ENCODE measurements at places on chromosomes 5 and 9.

GRCh38 chr5:40410964-40411635, 268.6 kb upstream of the PTGER4 start:
- no peaks in the 10 kb centered on the region for H3K4me1 ChIP-seq
- no peak for DNase-seq
- no peak overlapping the region for H3K4me3 ChIP-seq
- no peaks in the 10 kb centered on the region for H3K27me3 ChIP-seq
- H3K36me3 ChIP-seq: no peaks in the 10 kb centered on the region

DNA sequence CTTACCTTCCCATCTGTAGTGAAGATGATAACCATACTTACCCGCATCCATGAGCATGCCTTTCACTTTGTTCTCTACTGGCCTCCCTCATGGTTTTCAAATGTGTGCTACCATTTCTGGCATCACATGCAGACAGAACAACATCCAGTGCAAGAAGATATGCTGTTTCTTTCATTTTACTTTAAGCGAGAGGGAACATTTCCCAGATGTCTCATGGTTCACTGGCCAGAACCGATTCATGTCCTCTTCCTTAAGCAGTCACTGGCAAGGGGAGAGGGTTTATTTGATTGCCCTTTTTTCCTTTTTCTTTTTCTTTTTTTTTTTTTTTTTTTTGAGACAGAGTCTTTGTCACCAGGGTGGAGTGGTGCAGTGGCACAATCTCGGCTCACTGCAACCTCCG, 37.7 kb downstream of the ARRDC3 start:
- H3K4me1 ChIP-seq: no peaks in the 10 kb centered on the region
- H3K27ac ChIP-seq: no peak overlapping the region
- no peaks in the 10 kb centered on the region for H3K27me3 ChIP-seq
- H3K36me3 ChIP-seq: no peaks in the 10 kb centered on the region

DNA sequence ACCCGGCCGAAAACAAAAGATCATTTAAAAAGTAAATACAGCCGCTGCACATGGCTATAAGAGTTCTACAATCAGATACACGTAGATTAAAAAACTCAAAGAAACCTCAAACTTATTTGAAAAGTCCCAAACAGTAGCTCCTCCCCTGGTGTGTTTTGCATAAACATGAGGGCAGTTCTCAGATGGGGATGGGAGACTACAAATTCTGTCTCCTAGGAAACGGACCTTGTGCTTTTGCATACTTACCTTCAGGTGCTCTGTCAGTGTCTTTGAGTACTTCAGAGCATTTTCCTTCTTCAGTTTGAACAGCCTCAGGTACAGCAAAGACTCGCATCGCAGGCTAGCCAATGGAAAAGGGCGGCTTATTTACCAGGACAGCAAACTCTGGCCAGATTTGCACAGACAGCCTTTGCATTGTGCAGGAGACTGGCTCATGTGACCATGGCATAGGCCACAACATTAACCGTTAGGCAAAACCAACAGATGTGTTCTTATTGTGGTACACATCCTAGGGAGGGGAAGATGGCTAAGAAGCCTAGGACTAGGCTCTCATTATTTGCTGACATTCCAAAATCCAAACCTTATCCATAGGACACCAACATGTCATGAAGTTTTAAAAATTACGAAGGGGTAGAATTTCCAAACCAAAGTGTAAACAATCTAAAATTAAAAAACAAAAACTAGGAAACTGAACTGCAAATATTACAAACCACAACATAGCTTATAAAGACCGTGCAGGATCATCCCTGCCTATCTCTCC, 12.8 kb downstream of the LEAP2 start:
- no peak overlapping the region for H3K27ac ChIP-seq
- H3K4me3 ChIP-seq: no peak overlapping the region
- peaks cover 70% of the 10 kb centered on the region for H3K36me3 ChIP-seq
- no peak for DNase-seq
- no peaks in the 10 kb centered on the region for H3K27me3 ChIP-seq

DNA sequence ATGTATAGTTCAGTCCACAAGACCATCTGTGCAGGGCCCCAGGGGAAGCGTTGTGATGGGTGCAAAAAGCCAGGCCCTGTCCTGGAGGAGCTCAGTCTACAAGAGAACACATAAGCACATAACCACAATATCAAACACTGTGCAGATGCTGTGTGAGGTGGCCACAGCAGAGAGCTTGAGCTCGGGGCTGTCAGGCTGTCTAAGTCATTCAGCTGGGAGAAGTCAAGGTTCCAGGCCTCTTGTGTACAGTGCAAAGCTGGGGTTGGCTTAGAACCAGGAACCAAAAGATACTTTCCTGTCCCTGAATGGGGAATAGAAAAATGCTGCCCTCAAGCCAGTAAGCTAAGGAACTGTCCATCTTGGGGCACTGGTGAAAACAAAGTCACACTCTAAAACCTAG, 75.0 kb downstream of the PRDM6 start:
- no peak overlapping the region for H3K27ac ChIP-seq
- H3K27me3 ChIP-seq: no peaks in the 10 kb centered on the region

DNA sequence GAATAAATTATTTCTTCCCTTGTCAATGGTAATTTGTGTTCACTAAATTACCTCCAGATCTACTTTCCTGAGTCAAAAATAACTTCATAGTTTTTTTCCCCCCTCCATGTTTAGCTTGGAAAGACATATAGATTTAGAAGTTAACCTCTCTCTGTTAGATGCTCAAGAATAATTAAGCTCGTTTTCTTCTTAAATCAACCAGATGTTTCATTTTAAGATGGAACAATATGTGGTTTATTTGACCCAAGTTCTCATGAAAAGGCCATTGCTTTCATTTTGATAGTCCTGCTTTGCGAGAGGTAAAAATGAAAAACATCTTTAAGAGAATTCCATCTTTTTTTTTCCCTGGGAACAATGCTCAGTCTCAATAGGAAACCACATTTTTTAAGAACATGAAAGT, 27.7 kb upstream of the GAS1 start:
- DNase-seq: no peak
- peaks cover 3% of the 10 kb centered on the region for H3K4me1 ChIP-seq
- no peak overlapping the region for H3K27ac ChIP-seq
- no peaks in the 10 kb centered on the region for H3K36me3 ChIP-seq
- H3K27me3 ChIP-seq: no peaks in the 10 kb centered on the region

- peak; percentile 27 for DNase-seq
- peaks cover 25% of the 10 kb centered on the region for H3K4me1 ChIP-seq
- H3K36me3 ChIP-seq: no peaks in the 10 kb centered on the region
These were observed 33.9 kb downstream of the OLFML2A start for GRCh38 chr9:124810663-124811355.

DNA sequence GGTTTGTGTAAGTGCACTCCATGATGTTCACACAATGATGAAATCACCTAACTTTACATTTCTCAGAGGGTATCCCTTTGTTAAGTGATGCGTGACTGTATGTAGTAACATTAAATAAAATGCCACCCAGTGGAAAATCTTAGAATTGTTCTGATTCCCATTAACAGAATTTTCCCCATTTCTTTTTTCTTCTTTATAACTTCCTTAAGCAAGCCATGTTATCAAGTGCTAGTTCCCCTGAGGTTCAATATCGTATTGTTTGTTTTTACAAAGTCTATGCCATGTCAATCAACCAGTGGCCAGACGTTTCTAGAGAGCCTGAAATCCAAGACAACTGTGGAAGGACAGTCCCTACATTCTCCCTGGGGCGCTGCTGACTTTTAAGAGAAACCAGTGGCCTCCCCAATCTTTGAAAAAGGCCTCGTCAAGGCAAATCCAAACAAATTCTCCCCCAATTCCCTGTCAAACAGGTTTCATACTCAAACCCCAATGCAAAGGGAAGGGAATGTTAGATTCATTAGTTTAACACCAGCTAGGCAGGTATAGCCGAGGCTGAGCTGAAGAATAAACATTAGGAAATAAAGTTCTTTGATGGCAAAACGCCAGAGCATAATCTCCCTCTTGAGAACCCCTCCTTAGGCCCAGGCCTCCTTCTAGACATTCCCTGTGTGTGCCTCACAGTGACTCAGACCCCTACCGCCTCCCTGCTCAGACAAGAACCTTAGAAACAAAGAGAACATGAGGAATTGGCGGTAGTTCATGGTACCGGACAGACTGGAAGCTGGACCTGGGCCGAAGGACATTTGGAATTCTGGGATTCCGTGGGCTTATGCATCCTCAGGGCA, 198.7 kb downstream of the GNA14 start:
- H3K36me3 ChIP-seq: no peaks in the 10 kb centered on the region
- DNase-seq: no peak
- no peak overlapping the region for H3K4me3 ChIP-seq
- H3K4me1 ChIP-seq: peaks cover 6% of the 10 kb centered on the region
- no peak overlapping the region for H3K27ac ChIP-seq

- peak; percentile 16 for DNase-seq
- H3K27ac ChIP-seq: peak overlapping the region; percentile 26
- no peaks in the 10 kb centered on the region for H3K27me3 ChIP-seq
- H3K36me3 ChIP-seq: no peaks in the 10 kb centered on the region
- H3K4me1 ChIP-seq: peaks cover 4% of the 10 kb centered on the region
These were observed 63.4 kb downstream of the ALDH7A1 start for GRCh38 chr5:126531543-126532120.

- H3K4me3 ChIP-seq: no peak overlapping the region
- H3K27me3 ChIP-seq: no peaks in the 10 kb centered on the region
- no peak for DNase-seq
- no peaks in the 10 kb centered on the region for H3K4me1 ChIP-seq
- no peak overlapping the region for H3K27ac ChIP-seq
These were observed 37.6 kb upstream of the GGTA1 start for GRCh38 chr9:121537283-121537682.

- H3K4me1 ChIP-seq: peaks cover 7% of the 10 kb centered on the region
- no peaks in the 10 kb centered on the region for H3K36me3 ChIP-seq
- no peak overlapping the region for H3K27ac ChIP-seq
- no peak overlapping the region for H3K4me3 ChIP-seq
- no peak for DNase-seq
These were observed 379 bp upstream of the EGFLAM start for GRCh38 chr5:38258042-38258318.

GRCh38 chr5:528629-529511, 4.6 kb upstream of the SLC9A3 start:
- H3K4me3 ChIP-seq: no peak overlapping the region
- peaks cover 67% of the 10 kb centered on the region for H3K27me3 ChIP-seq
- DNase-seq: no peak
- H3K4me1 ChIP-seq: no peaks in the 10 kb centered on the region
- H3K36me3 ChIP-seq: no peaks in the 10 kb centered on the region

DNA sequence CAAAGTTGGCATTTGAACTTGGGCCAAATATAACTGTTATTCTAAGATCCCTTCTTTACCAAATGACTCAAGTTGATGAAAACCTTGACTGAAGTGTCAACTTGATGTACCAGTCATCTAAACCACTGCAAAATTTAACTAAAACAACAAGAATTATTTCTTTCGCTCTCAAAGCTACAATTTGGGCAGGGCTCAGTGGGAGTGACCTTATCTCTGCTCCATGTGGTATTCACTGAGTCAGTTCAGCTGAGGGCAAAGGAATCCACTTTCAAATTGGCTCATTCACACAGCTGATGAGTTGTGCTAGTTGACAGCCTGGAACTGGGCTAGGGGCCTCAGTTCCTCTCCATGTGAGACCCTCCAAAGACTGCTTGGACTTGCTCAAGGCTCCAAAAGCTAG, 166.3 kb downstream of the RORB start:
- H3K27ac ChIP-seq: no peak overlapping the region

GRCh38 chr5:111197523-111197922, 26.7 kb upstream of the CAMK4 start:
- H3K4me3 ChIP-seq: no peak overlapping the region
- peaks cover 4% of the 10 kb centered on the region for H3K4me1 ChIP-seq
- no peaks in the 10 kb centered on the region for H3K27me3 ChIP-seq
- no peaks in the 10 kb centered on the region for H3K36me3 ChIP-seq
- H3K27ac ChIP-seq: no peak overlapping the region

- H3K4me3 ChIP-seq: no peak overlapping the region
- peaks cover 2% of the 10 kb centered on the region for H3K4me1 ChIP-seq
- H3K27me3 ChIP-seq: no peaks in the 10 kb centered on the region
- no peaks in the 10 kb centered on the region for H3K36me3 ChIP-seq
- H3K27ac ChIP-seq: no peak overlapping the region
- no peak for DNase-seq
These were observed 388.3 kb downstream of the PLK2 start for GRCh38 chr5:58071566-58071965.

DNA sequence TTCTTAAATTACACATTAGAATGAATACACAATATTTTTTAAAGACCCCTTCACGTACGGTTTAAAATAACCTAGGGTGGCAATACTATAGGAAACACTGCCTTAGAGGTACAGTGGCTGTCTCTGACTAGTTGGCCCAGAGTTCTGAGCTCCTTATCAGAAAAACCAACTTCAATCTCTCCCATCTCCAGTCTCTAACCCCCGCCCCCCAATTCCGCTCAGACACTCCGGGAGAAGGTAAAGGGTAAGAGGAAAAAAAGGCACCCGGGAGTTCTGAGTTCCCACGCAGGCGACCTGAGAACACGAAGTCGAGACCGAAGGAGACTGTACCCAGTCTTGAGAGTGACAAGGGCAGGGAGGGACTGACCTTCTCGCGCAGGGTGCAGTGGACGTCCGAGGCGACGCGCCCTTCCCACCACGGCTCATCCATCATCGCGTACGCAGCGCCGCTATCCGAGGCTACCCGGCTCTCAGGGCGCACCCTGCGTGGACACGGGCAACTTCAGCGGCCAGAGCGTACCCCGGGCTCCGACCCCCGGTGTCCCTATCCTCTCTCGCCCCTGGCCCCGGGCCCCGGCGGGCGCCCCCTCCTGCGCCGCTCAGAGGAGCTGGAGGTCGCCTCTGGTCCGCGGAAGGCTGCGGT, 752 bp downstream of the CCNJL start:
- peak overlapping the region; percentile 91 for H3K4me3 ChIP-seq
- no peaks in the 10 kb centered on the region for H3K36me3 ChIP-seq
- no peak for DNase-seq
- H3K4me1 ChIP-seq: 0 out of 2 replicates have a peak, but pooled peaks cover 6% of the 10 kb centered on the region
- H3K27ac ChIP-seq: peak overlapping the region; percentile 95
- H3K27me3 ChIP-seq: no peaks in the 10 kb centered on the region

GRCh38 chr9:122498883-122499288, 11.7 kb upstream of the OR1J2 start:
- peak; percentile 45 for DNase-seq
- no peak overlapping the region for H3K27ac ChIP-seq
- no peaks in the 10 kb centered on the region for H3K4me1 ChIP-seq
- no peaks in the 10 kb centered on the region for H3K27me3 ChIP-seq

DNA sequence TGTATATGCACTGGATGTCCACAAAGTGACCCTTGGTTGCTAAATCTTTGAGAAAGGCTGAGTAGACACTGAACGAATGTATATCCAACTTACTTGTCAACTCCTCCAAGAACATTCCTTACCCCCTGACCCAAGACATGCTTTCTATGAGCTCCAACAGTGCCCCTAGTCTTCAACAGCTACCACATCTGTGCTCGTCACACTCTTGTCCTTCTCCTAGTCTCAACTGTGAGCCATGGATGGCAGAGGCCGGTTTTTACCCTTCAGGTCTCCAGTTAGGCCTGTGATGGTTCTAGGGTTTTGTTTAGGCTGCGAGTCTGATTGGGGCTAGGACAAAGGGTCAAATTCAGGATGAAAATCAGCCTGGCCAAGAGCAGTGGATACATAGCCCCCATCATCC, 19.0 kb upstream of the GPX3 start:
- H3K36me3 ChIP-seq: no peaks in the 10 kb centered on the region
- no peak for DNase-seq
- H3K4me1 ChIP-seq: no peaks in the 10 kb centered on the region
- H3K27ac ChIP-seq: no peak overlapping the region
- H3K27me3 ChIP-seq: no peaks in the 10 kb centered on the region

GRCh38 chr9:6562871-6563430, 82.6 kb downstream of the GLDC start:
- no peak for DNase-seq
- H3K4me3 ChIP-seq: no peak overlapping the region
- no peaks in the 10 kb centered on the region for H3K36me3 ChIP-seq
- no peaks in the 10 kb centered on the region for H3K27me3 ChIP-seq
- H3K27ac ChIP-seq: no peak overlapping the region

Data from SK-N-SH (cell line).